ENCODE measurements at places on chromosomes 2 and 18.

DNA sequence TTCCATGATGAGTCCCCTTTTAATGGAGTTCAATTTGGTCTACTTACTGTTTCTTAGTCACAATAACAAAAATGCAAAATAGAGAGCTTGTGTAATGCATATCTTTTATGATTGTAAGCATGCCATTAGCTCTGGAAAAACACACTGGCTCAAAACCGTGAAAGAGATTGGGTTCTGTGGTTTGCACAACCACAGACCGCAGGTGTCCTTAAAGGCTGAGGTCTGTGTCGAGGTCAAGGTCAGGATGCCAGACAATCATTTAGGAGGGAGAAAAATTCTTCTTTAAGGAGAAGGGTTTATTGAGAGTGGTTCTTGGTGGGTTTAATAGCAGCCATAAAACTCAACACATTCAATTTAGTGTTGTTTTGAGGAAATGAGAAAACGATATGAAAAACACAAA is 487.2 kb downstream of the GALR1 start:
- H3K27me3 ChIP-seq, result peaks cover 70% of the 10 kb centered on the region
- H3K36me3 ChIP-seq, result no peaks in the 10 kb centered on the region
- H3K4me1 ChIP-seq, result no peaks in the 10 kb centered on the region
- DNase-seq, result no peak
- H3K4me3 ChIP-seq, result no peak overlapping the region
- no peak overlapping the region for H3K27ac ChIP-seq

DNA sequence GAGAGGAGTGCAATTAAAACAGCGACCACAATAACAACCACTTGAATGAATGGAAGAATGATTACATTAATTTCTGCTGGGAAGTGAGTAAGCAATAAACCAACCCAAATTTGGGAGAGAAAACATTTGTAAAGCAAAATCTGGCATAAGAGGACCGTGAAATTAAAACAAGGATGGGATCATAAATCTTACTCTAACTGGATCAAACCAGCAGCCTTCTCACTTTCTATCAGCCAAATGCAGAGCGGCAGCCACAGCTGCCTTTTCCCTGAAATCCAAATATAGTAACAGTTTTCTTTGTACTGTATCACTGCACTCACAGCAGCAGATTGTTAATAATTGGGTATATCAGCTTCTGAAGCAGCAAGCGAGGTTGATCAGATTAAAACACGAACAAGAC is 245.2 kb upstream of the REG3G start:
- no peak overlapping the region for H3K4me3 ChIP-seq
- peaks cover 2% of the 10 kb centered on the region for H3K36me3 ChIP-seq
- no peak for DNase-seq
- H3K4me1 ChIP-seq, result no peaks in the 10 kb centered on the region
- no peaks in the 10 kb centered on the region for H3K27me3 ChIP-seq

- peaks cover 37% of the 10 kb centered on the region for H3K4me1 ChIP-seq
- peaks cover 11% of the 10 kb centered on the region for H3K36me3 ChIP-seq
- peak overlapping the region; percentile 87 for H3K4me3 ChIP-seq
- peak overlapping the region; percentile 80 for H3K27ac ChIP-seq
Measured at GRCh38 chr2:97995026-97995733, 568 bp downstream of the TMEM131 start.

DNA sequence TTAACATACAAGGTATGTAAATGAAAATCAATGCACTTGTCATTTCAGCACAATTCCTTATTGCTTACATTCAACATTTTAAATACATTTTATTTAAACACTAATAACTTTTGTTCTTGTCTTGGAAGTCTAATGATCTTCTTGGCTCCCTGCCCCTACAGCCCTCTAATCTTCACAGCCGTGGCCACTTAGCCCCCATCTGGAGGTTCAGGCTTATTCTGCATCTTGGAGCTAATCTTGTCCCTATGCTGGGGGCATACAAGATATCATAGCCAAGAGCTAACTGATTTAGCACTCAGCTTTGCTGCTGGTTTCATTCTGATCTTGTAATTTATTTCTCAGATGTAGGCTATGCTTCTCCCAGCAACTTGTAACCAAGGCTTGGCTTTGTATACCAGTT is 140.8 kb downstream of the TMEFF2 start:
- peaks cover 21% of the 10 kb centered on the region for H3K27me3 ChIP-seq
- H3K27ac ChIP-seq, result no peak overlapping the region
- DNase-seq, result no peak
- no peaks in the 10 kb centered on the region for H3K4me1 ChIP-seq
- H3K36me3 ChIP-seq, result no peaks in the 10 kb centered on the region

GRCh38 chr2:41207578-41207977 is 755.7 kb upstream of the SLC8A1 start:
- no peaks in the 10 kb centered on the region for H3K36me3 ChIP-seq
- H3K27me3 ChIP-seq, result no peaks in the 10 kb centered on the region
- DNase-seq, result no peak
- H3K4me1 ChIP-seq, result no peaks in the 10 kb centered on the region

GRCh38 chr2:234254783-234255521 is 204.4 kb downstream of the SPP2 start:
- H3K36me3 ChIP-seq, result no peaks in the 10 kb centered on the region
- H3K4me1 ChIP-seq, result peaks cover 9% of the 10 kb centered on the region
- no peak for DNase-seq

- H3K4me3 ChIP-seq, result no peak overlapping the region
- H3K27me3 ChIP-seq, result no peaks in the 10 kb centered on the region
- H3K4me1 ChIP-seq, result peaks cover 7% of the 10 kb centered on the region
- DNase-seq, result no peak
Measured at GRCh38 chr2:240505910-240506309, 51.9 kb downstream of the ANKMY1 start.

- DNase-seq, result no peak
- no peak overlapping the region for H3K27ac ChIP-seq
- H3K36me3 ChIP-seq, result no peaks in the 10 kb centered on the region
- H3K27me3 ChIP-seq, result peaks cover 40% of the 10 kb centered on the region
- H3K4me3 ChIP-seq, result no peak overlapping the region
- no peaks in the 10 kb centered on the region for H3K4me1 ChIP-seq
Measured at GRCh38 chr2:231932711-231932970, 6.4 kb upstream of the NPPC start.

DNA sequence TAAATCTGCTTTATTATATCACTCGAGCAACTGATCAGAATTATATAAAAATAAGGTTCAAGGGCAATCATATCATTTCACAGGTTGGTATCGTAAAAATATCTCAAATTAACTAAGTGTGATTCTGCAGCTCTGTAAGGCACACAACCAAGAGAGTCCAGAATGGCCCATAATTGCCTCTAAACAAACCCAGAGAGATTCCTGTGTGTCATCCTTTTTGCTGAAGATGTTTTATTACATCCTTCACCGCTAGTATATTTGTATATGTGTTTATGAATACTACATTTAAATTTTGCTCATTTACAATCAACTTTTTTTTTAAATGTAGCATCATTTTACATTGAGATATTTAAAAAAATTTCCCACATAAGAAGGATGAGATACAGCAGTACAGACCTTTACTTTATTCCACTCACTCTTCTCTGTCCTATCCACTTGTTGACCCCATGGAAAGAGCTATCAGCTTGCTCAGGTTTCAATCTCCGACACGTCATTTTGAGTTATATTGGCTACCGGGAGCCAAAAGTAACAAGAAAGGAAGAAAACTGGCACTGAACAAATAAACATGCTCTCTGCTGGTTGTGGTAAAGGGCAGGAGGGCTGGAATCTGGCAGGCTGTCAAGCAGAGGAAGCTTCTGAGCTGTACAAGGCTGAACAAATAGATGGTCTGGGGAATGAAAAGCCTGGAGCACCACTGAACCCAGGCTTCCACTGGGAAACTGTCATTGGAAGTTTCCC is 23.1 kb downstream of the PLA2R1 start:
- no peaks in the 10 kb centered on the region for H3K36me3 ChIP-seq
- peaks cover 29% of the 10 kb centered on the region for H3K27me3 ChIP-seq
- no peaks in the 10 kb centered on the region for H3K4me1 ChIP-seq
- no peak overlapping the region for H3K4me3 ChIP-seq
- no peak overlapping the region for H3K27ac ChIP-seq

DNA sequence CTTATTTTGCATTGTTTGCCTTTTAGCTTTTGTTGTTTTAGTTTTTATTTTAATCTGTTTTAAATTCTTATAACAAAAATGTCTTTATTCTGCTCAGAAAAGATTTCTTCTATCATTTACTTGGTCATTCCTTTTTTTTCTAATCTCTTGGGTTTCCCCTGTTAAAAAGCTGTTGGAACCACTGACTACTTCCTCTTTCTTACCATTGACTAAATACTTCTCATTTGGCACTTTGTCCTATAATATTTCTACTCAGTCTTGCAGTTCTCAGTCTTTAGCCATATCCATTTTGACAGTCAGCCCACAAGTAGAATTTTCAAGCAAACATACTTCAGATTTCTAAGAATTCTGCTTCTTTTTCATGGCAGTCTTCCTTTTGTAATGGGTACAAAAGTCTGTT is 567.2 kb downstream of the SATB2 start:
- no peaks in the 10 kb centered on the region for H3K27me3 ChIP-seq
- H3K36me3 ChIP-seq, result no peaks in the 10 kb centered on the region
- no peak overlapping the region for H3K4me3 ChIP-seq
- H3K4me1 ChIP-seq, result no peaks in the 10 kb centered on the region
- DNase-seq, result no peak

- peak within 1 kb of the TSS; percentile 96 for H3K27ac ChIP-seq
- peak; percentile 74 for DNase-seq
- peak within 1 kb of the TSS; percentile 99 for H3K4me3 ChIP-seq
- H3K27me3 ChIP-seq, result no peaks in the 10 kb centered on the region
- H3K36me3 ChIP-seq, result peaks cover 17% of the 10 kb centered on the region
- peaks cover 32% of the 10 kb centered on the region for H3K4me1 ChIP-seq
Measured at GRCh38 chr2:178478439-178479274, at the start of gene FKBP7. FKBP7 (minus strand) TSS chr2:178478600; CDS start chr2:178478499, 101 bp downstream.

DNA sequence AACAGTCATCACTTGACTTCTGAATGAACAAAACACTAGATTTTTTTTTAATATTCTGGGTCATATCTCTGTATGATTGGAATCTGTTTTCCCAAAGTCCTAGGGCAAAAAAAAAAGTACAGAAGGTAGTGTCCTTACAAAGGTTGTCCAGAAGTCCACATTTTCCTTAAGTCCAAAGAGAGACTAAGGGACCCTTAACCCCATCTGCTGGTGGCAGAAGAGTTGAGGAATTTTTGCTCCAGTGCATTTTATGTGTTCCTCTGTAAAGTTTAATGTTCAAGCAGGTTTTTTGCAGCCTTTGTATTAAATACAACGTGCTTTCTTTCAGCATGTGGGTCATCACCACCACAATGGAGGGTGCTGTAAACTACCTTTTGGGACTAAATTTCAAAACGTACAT is 215.9 kb downstream of the SP3 start:
- H3K36me3 ChIP-seq, result peaks cover 2% of the 10 kb centered on the region
- H3K4me1 ChIP-seq, result no peaks in the 10 kb centered on the region
- peaks cover 16% of the 10 kb centered on the region for H3K27me3 ChIP-seq
- no peak for DNase-seq
- no peak overlapping the region for H3K4me3 ChIP-seq

- H3K4me3 ChIP-seq, result no peak overlapping the region
- no peaks in the 10 kb centered on the region for H3K27me3 ChIP-seq
- DNase-seq, result no peak
- no peak overlapping the region for H3K27ac ChIP-seq
- H3K4me1 ChIP-seq, result no peaks in the 10 kb centered on the region
Measured at GRCh38 chr18:72171596-72171995, 372.5 kb downstream of the CBLN2 start.

DNA sequence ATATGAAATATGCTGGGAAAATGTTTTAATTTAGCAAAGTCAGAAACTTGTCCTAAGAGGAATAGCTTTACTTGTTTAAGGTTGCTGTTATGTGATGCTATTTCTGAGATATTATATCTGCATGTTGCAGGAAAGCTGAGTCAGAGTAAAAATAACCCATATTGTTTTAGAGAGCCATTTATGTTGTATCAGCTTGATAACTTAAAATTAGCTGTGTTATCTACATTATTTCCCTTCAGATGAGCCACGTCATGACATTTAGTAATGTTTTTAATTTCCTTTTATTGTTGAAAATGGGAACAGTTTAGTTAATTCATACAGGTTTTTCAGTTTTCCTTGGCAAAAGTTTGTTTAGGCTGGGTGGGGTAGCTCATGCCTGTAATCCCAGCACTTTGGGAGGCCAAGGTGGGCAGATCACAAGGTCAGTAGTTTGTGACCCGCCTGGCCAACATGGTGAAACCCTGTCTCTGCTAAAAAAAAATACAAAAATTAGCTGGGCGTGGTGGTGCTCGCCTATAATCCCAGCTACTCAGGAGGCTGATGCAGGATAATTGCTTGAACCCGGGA is 55.8 kb downstream of the TTC27 start:
- no peaks in the 10 kb centered on the region for H3K27me3 ChIP-seq
- H3K4me3 ChIP-seq, result no peak overlapping the region
- peaks cover 4% of the 10 kb centered on the region for H3K4me1 ChIP-seq
- peaks cover 20% of the 10 kb centered on the region for H3K36me3 ChIP-seq

- H3K27ac ChIP-seq, result peak overlapping the region; percentile 84
- peaks cover 15% of the 10 kb centered on the region for H3K4me1 ChIP-seq
- no peaks in the 10 kb centered on the region for H3K27me3 ChIP-seq
- H3K36me3 ChIP-seq, result peaks cover 5% of the 10 kb centered on the region
Measured at GRCh38 chr2:112750560-112750843, 13.9 kb downstream of the CKAP2L start.

Measured in central memory CD8-positive, alpha-beta T cell (primary cell).